Endothelial cell (in vitro differentiated cells): ENCODE measurements at places on chromosomes 2 and 18. TPM values are rescaled to one million over a fixed set of nuclear protein-coding genes. Genes with fewer than 3 reads are reported as not detected.
A peak's percentile ranks its signal among the peaks of the same experiment; 100 is the strongest.

DNA sequence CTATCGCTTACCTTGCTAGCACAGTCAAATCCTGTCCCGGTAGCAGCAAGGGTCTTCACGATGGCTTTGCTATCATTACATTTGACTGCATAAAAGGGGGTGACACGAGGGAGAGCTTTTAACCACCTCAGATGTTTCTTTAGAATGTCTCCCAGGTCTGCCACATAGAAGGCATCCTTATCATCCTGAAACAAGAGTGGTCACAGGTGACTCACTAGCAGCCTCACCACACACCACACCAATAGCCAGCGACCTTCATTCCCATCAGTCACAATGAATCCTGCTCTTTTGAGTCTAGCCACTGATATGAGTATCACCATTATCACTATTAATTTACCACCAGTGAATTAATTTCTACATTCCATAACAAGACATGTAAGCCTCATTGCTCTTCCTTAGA lies 3.7 kb downstream of the ODC1 start:
- no peak for DNase-seq
- no peaks in the 10 kb centered on the region for H3K36me3 ChIP-seq
- H3K27me3 ChIP-seq = peaks cover 8% of the 10 kb centered on the region
- H3K4me1 ChIP-seq = peaks cover 4% of the 10 kb centered on the region

DNA sequence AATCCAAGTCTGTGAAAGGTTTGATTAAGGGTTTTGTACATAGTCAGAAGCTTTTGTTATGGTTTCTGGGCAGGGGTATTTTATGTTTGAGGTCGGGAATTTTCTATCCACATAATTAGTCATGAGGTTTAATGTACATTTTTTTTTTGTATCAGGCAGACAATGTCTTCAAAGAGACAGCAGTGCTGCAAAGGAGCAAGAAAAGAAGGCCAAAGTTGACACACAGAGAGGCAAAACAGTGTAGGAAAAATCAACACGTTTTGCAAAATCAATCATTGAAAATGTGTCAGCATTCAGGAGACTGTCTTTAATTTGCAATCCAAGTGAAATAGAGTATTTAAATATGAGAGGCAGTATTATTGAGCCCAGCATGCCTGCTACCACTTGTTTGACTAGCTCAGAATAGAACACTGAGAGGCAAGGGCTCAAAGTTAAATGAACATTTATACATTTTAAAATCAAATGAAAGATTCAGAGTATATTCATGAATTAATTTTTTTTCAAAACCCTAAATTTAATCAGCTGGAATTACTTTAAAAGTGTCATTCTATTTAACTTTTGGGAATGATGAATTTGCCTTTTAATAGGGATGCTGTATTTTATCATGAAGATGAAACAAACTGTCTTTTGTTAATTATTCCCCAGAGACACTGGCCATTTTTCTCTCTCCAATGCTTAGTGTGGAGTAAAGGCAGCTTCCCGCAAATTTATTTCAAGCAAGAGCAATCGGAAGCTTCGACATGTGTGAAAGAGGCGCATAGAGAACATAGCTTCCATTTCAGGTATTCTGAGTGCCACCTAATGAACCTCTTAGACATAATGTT lies 11.3 kb downstream of the VRK2 start:
- H3K36me3 ChIP-seq = no peaks in the 10 kb centered on the region
- H3K4me3 ChIP-seq = no peak overlapping the region
- H3K27ac ChIP-seq = no peak overlapping the region
- no peaks in the 10 kb centered on the region for H3K4me1 ChIP-seq
- no peaks in the 10 kb centered on the region for H3K27me3 ChIP-seq

- peaks cover 4% of the 10 kb centered on the region for H3K36me3 ChIP-seq
- no peak overlapping the region for H3K27ac ChIP-seq
- H3K4me3 ChIP-seq = no peak overlapping the region
- peaks cover 12% of the 10 kb centered on the region for H3K4me1 ChIP-seq
- no peak for DNase-seq
- H3K27me3 ChIP-seq = no peaks in the 10 kb centered on the region
Measured at GRCh38 chr2:109290887-109291643, 162.1 kb downstream of the SH3RF3 start.

DNA sequence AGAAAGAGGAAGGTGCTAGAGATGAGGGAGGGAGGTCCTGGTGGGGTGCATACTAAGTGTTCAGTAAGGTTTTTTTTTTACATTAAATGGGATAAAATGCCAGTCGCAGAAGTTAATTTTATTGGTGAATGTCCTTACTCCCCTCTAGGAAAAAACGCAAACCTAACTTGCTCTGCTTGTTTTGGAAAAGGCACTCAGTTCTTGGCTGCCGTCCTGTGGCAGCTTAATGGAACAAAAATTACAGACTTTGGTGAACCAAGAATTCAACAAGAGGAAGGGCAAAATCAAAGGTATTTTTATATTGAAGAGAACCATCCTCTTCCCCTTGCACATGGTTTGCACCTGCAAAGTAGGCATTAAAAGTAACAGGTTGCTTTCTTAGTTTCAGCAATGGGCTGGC lies 12.7 kb upstream of the IL18R1 start:
- no peaks in the 10 kb centered on the region for H3K36me3 ChIP-seq
- H3K4me3 ChIP-seq = no peak overlapping the region
- H3K27me3 ChIP-seq = no peaks in the 10 kb centered on the region
- DNase-seq = no peak

- peaks cover 5% of the 10 kb centered on the region for H3K4me1 ChIP-seq
- no peak overlapping the region for H3K27ac ChIP-seq
- DNase-seq = peak; percentile 51
- H3K27me3 ChIP-seq = no peaks in the 10 kb centered on the region
Measured at GRCh38 chr2:149561309-149561926, 26.2 kb downstream of the MMADHC start.

- no peak for DNase-seq
- H3K4me1 ChIP-seq = no peaks in the 10 kb centered on the region
Measured at GRCh38 chr2:71136174-71136573, 5.7 kb downstream of the MPHOSPH10 start.

GRCh38 chr2:65382776-65383357 lies 49.5 kb downstream of the SPRED2 start:
- H3K27me3 ChIP-seq = peaks cover 8% of the 10 kb centered on the region
- H3K4me3 ChIP-seq = no peak overlapping the region
- DNase-seq = no peak
- H3K27ac ChIP-seq = no peak overlapping the region

- no peak overlapping the region for H3K27ac ChIP-seq
- peaks cover 3% of the 10 kb centered on the region for H3K36me3 ChIP-seq
- DNase-seq = no peak
- H3K4me1 ChIP-seq = no peaks in the 10 kb centered on the region
- H3K27me3 ChIP-seq = peaks cover 2% of the 10 kb centered on the region
Measured at GRCh38 chr2:235607546-235608199, 113.8 kb downstream of the AGAP1 start.

DNA sequence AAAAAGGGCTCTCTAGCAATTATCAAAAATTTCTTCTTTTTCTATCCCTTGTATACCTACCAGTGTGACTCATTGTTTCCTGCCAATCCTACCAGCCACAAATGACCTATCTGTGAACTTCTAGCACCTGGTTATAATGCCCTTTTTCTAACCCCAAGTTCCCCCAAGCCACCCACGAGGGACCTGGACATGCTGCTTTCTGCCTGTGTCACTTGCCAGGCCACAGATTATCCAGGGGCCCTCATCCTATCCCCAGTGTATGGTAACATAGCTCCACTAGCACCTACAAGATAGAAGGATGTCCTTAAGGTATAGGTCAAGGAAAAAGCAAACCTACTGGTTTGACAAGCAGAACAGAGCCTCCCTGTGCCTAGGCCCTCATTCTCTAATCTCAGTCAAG lies 26.8 kb downstream of the AAK1 start:
- no peak overlapping the region for H3K27ac ChIP-seq

DNA sequence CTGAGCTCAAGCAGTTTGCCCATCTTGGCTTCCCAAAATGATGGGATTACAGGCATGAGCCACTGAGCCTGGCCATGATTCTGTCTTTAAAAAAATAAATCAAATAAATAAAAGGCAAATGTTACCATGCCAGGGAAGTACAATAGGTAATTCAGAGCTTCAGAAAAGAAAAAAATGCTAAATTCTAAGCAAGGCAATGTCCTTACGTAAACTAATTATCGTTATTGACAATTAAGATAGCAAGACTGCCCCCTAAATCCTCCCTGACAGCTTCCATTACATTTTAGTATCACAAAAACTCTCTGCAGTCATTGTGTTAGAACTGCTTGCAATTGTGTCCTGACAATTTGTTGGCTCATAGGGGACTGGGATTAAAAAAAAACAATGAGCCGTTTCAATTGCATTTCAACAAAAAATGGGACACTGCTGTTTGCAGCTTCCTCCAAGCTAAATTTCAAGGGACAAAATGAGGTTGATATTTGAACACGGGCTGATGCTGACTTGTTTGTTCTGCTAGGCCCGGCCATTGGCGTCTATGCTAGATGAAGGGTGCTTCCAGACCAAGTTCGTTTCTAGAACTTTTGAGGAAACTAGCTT lies 88.9 kb downstream of the MOGAT1 start:
- no peaks in the 10 kb centered on the region for H3K27me3 ChIP-seq
- H3K27ac ChIP-seq = no peak overlapping the region
- H3K4me3 ChIP-seq = no peak overlapping the region
- no peak for DNase-seq
- H3K4me1 ChIP-seq = peaks cover 15% of the 10 kb centered on the region
- no peaks in the 10 kb centered on the region for H3K36me3 ChIP-seq

- no peaks in the 10 kb centered on the region for H3K36me3 ChIP-seq
- H3K27me3 ChIP-seq = no peaks in the 10 kb centered on the region
- no peak for DNase-seq
- no peaks in the 10 kb centered on the region for H3K4me1 ChIP-seq
- no peak overlapping the region for H3K27ac ChIP-seq
Measured at GRCh38 chr2:221741496-221742211, 169.6 kb upstream of the EPHA4 start.

DNA sequence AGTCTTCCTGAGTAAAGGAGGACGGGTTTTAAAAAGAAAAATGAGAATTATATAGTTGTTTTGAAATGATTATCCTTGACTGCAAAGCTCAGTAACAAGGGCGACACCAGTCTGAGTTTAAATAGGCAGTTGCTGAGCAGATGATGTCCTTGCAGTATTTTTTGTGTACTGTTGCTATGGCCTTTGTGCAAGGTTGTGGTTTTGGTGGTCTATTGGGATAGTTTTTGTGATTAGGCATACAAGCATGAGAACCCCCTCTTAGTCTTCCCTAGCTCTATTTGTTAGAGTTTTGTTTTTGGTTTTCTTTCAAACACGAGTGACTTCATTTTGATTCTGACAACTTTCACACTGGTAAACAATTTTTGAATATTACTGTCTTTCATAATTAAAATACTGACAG lies 64.1 kb downstream of the TAF4B start:
- H3K27me3 ChIP-seq = no peaks in the 10 kb centered on the region
- H3K27ac ChIP-seq = no peak overlapping the region
- peaks cover 4% of the 10 kb centered on the region for H3K36me3 ChIP-seq
- H3K4me1 ChIP-seq = no peaks in the 10 kb centered on the region

DNA sequence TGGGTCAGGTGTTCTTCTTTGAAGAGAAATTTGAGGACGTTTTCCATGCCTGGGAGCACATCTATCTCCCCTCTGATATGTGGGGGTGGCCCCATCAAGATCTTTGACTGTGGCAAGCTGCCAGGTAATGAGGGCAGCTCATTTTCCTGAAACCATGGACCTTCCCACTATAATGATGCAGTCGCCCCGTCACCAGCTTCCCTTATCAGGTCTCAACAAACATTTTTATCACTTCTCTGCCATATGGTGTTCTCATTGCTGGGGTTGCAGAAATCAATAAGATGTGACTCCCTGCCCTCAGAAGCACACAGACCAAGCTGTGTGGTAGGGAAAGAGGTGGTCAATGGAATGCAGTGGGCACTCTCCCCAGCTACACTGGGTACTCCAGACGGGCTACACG lies 48.4 kb upstream of the B3GNT7 start:
- H3K4me3 ChIP-seq = peak overlapping the region; percentile 18
- H3K27ac ChIP-seq = no peak overlapping the region
- no peaks in the 10 kb centered on the region for H3K36me3 ChIP-seq
- H3K27me3 ChIP-seq = peaks cover 3% of the 10 kb centered on the region

DNA sequence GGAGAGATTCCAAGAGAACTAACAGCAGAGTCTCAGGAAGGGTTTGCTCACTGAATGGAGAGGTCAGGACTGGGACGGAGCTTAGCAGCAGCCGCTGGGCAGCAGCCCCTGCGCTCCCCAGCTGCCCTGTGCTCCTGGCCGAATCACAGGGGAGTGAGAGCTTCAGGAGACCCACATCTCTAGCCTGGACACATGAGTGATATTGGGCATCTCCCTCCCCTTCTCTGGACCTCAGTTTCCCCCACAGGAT lies 511 bp downstream of the MATN3 start:
- H3K36me3 ChIP-seq = no peaks in the 10 kb centered on the region
- no peak for DNase-seq
- H3K27ac ChIP-seq = no peak overlapping the region
- peak overlapping the region; percentile 82 for H3K4me3 ChIP-seq
- peaks cover 4% of the 10 kb centered on the region for H3K27me3 ChIP-seq
- H3K4me1 ChIP-seq = peaks cover 14% of the 10 kb centered on the region

DNA sequence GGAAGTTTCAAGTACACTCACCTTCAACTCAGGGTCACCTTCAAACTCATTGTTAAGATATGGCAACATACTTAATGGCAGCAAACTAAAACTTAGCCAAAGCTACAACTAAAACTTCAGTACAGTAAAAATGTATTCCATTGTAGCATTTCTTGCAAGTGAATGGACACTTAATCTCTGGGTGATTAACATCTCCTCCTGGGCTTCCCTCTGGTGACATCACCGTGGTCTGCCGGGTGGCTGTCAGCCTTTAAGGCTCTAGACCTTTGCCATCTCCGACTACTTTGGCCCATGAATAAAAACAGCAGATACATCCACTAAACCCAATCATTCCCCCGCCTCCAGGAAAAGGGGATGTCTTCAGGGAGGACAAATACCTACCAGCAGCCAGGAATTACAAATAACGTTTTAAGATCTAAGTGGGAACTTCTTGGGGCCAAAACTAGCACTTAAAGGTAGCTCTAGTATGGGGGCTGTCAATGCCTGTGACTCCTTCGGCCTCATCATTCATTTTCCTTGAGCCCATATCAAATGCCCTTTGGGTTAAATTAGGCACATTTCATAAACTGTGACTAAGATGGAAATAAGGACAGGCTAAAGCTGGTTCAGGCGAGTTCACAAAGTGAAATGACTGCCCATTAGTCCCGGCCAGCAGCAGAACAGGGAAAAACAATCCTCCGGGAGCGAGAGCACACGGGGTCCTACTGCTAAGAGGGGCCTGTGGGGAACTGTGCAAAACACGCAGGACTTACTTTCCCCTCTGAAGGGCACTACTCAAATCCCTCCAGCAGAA lies 1.1 kb downstream of the TFCP2L1 start:
- peaks cover 17% of the 10 kb centered on the region for H3K4me1 ChIP-seq
- peaks cover 19% of the 10 kb centered on the region for H3K27me3 ChIP-seq
- no peaks in the 10 kb centered on the region for H3K36me3 ChIP-seq
- DNase-seq = no peak
- no peak overlapping the region for H3K27ac ChIP-seq

- no peaks in the 10 kb centered on the region for H3K36me3 ChIP-seq
- H3K27ac ChIP-seq = no peak overlapping the region
- H3K27me3 ChIP-seq = peaks cover 6% of the 10 kb centered on the region
- H3K4me1 ChIP-seq = no peaks in the 10 kb centered on the region
- DNase-seq = no peak
Measured at GRCh38 chr18:80244956-80245730, 2.2 kb downstream of the PARD6G start.

GRCh38 chr18:25630682-25631081 lies 278.7 kb upstream of the ZNF521 start:
- H3K27me3 ChIP-seq = peaks cover 2% of the 10 kb centered on the region
- no peaks in the 10 kb centered on the region for H3K4me1 ChIP-seq

The UGT1A1 gene
- not detected for total RNA-seq

The ATP6V1B1 gene
- total RNA-seq = not detected

The C2orf80 gene
- total RNA-seq = not detected

The GALNT14 gene
- 16.8 TPM for total RNA-seq

The BOLL gene
- not detected for total RNA-seq

The IL36B gene
- total RNA-seq = not detected

The HAAO gene
- 6.0 TPM for total RNA-seq
